ENCODE measurements at places on chromosomes 13 and 19.

DNA sequence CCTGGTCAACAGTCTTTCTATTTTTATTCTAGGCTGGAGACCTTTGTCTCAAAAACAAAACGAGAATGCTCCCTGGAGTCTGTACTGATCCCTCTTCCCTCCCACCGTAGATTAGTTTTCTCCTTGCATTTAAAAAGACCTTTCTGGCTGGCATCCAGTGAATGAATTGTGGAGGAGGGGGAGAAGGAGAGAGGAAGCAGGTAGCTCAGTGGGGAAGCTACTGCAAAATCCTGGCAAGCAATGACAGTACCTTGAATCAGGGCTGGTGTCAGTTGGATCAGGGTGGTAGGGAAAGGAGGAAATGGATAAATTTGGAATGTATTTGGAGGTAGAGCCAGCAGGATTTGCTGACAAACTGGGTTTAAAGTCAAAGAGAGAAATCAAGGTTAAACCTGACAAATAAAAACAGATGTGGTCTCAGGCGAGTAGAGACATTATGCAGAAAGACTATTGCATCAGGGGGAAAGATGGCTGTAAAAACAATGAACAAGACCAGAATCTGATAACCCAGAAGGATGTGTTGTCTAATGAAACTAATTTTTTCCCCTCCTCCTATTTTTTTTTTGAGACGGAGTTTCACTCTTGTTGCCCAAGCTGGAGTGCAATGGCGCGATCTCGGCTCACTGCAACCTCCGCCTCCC, 3.5 kb upstream of the CYP2S1 start:
- DNase-seq, result no peak

- no peak for DNase-seq
Observed at GRCh38 chr19:18896421-18896841, 473 bp upstream of the CERS1 start.

DNA sequence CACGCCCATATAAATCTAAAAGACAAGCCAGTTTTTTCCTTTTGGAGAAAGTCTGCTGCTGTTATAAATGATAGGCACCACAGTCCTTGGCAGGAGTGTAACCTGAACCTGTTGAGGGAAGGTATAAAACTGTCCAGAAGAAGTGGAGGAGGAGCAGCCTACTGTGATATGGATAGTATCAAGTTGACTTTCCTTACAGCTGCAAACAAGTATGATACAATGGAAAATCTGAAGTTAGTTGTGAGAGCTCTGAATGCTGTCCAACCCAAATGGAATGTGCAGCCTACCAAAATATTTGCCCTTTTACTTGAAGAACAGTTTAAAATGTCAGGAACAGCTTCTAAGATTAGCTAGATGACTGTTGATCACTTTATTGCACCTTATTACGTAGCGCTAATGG, 399.6 kb downstream of the FGF14 start:
- no peak for DNase-seq

DNA sequence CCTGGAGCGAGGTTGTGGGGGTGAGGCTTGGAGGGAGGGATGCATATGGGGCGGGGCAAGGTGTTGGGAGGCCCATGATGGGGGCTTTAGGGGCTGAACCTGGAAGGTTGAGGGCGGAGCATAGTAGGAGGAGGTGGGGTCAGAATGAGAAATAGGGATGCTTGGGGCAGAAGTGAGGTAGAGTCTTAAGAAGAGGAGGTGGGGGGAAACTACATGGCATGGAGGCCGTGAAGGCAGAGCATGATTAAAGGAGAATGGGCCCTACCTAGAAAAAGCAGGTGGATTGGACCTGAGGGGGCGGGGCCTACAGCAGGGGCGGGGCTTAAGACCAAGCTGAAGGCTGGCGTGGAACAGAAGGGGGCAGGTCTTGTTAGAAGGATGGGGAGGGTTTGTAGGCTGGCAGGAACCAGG, 799 bp downstream of the NR1H2 start:
- DNase-seq, result no peak

- no peak for DNase-seq
Observed at GRCh38 chr13:31815361-31816144, 76.2 kb downstream of the RXFP2 start.

- no peak for DNase-seq
Observed at GRCh38 chr13:78759704-78760103, 100.7 kb upstream of the OBI1 start.

- no peak for DNase-seq
Observed at GRCh38 chr19:46791944-46792343, 3.5 kb upstream of the SLC1A5 start.

DNA sequence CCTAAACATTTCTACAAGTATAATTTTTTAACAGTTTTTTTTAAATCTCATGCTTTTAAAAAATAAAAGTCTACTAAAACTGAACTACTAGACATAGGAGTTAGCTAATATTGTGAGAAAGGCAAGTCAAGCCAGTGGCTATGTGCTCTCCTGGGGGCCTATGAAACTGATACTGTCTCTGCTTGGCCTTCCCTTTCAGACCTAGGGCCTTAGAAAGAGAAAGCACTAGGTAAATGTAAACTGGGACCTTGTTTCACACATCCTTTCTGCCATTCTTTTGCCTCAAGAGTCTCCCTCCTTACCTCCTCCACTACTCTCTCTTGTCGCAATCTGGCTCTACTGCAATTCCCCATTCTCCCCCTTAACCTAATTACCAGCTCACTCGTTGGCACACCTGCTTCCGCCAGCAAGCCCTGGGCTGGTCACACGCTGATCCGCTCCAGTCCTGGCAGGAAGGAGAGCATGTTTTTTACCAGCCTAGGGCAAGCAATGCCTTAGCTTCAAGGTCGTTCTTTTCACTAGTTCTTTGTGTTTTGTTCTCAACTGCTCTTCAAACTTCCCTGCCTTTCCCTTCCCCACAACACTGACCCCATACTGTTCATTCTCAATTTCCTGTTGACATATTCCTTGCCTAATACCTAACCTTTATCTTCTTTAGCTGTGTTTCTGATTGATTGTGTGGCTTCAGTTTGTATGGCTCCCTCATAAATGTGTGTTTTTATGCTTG, 23.1 kb downstream of the TBC1D4 start:
- peak; percentile 34 for DNase-seq

DNA sequence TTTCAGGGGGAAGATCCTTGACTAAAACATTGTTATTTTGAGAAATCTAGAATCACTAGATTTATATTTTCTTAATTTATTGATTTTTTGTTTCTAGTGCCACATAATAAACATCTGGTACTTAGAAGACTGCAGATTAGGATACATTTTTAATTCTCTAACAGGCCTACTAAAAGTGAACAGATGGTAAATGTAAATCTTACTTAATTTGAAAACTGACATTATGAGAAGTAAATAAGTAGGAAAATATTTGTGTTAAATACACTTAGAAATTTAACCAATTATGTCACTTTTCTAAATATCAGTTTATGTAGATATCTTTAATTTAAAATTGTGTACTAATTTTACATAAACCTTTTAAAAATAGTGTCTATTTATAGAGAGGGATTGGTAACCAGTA, 2255.6 kb upstream of the PCDH20 start:
- no peak for DNase-seq

- peak; percentile 18 for DNase-seq
Observed at GRCh38 chr19:54172471-54173358, at the start of gene TMC4. TMC4 (minus strand) TSS chr19:54173160; CDS start chr19:54173117, 43 bp downstream.

DNA sequence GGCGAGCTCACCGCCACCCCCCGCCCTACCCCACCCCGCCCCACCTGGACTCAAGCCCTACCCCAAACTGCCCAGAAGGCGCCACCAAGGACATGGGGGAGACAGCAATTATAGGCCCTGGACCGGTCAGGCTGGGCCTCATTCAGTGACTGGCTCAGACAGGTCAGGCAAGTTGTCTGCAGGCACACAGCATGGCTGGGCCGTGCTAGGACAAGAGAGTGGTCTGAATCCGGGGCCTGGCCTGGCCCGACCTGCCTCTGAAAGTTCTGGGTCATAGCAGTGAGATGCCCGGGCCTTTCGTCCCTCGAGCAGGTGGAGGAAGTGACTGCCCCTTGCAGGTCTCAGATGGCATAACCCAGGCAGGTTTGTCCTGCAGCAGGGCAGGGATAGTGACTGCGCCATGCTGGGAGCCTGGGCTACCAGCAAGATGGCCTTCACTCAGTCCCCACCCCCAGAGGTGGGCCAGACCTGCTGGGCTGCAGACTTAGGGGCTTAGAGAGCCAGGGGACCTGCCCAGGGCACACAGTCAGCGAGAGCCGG, 21.0 kb downstream of the COMP start:
- DNase-seq, result no peak

DNA sequence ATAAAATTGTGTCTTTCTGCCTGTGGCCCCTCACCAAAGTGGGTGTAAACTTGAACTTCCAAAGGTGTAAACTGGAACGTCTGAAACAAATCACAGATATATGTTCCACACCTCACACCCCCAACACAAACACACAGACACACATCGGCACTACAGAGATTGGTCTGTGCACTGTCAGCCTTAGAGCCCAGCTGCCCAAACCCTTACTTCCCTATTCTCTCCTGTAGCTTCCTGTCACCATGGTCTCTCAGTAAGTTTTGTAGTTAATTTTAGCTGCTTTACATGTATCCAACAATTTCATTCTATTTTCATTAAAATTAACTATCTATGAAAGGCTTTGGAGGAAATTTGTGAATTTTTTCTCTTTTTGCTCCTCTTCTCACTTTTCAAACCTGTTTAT, 5.4 kb downstream of the TM9SF2 start:
- no peak for DNase-seq

All from NCI-H2081 treated with DMSO at 0.1 percent for 48 hours (cell line).